ENCODE measurements at places on chromosomes 12 and 14.

DNA sequence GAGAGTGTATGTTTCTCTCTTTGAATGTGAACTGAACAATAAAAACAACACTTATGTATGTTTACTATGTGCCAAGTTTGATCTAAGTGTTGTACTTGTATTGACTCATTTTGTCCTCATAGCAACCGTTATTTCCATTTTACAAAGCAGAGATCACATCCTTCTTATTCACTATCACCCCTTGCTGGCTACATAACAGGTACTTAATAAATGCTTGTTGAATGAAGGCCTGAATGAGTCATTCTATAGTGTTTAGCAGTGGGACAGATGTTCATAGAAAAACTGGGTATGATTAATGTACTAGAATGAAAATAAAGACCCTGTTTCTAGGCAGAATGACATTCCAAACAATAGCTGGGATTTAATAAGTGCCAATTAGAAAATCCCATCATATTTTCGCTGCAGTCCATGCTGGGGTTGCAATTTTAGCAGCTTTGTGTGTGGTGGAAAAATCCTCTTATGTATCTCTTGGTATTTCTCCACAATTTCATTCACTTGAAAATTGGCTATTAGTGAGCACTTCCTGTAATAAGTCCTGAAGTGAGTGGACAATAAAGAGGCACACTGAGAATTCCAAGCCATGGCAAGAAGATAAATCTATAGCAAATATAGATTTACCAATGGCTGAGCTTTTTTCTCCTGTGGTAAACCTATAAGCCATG lies 86.0 kb downstream of the FAR2 start:
- no peak for DNase-seq

- DNase-seq: peak; percentile 49
Observed at GRCh38 chr14:90760591-90761316, 55.5 kb downstream of the TTC7B start.

- DNase-seq: peak; percentile 71
Observed at GRCh38 chr12:67720351-67720856, 71.9 kb downstream of the DYRK2 start.

DNA sequence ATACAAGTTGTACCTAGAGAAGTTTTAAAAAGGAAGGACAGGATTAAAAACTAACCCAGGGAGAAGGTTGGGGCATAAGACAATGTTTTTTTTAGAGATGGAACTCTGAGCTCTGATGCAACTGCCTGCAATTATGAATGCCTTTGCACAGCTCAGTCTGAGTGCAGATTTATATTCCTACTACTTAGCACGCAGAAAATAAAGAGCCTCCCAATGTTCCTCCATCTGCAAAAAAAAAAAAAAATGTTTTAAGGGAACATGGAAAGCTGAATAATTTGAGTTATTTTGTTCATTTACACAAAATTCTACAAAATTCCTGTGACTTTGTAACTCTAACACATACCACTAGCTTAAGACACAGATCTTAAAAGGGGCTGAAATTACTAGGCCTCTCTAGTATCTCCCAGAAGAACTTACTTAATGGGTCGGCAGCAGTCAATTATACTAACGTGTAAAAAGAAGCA lies 15.7 kb downstream of the CLIP1 start:
- DNase-seq: peak; percentile 53

- DNase-seq: no peak
Observed at GRCh38 chr14:23941230-23941629, 12.3 kb upstream of the DHRS4 start.

DNA sequence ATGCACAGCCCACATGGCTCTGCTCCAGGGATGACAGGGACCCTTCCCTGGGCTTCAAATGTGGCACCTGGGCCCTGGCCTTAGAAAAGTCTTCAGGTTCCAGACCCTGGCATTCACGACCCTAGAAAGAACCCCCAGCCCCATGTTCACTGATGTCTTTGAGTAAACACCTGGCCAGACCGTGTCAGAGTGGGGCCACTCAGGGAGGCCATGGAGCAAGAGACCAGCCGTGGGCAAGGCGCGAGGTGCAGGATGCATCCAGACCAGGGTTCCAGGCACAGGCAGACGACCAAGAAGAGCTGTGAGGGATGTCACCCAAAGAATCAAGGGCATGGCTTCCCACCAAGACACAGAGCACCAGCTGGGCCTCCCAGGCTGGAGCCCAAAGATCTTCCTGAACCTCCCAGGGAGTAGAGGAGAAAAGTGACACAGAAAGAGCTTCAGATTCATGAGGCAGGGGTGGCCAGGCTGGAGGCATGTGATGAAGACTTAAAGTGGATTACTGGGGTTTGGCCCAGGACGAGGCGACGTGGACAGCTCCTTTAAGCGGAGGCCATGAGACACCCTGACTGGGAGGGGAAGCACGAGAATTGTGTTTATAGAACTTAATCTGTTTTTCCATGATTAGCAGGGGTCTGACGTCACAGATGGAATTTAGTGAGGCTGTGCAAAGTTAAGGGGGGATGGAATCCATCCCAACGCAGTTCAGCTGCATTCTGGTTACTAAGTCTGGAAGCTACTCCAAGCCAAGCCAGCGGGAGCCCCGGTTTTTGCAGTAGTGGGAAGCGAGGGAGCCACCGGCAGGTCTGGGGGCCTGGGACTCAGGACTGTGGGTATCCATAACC lies 61.6 kb downstream of the ARL6IP4 start:
- peak; percentile 96 for DNase-seq

- DNase-seq: no peak
Observed at GRCh38 chr14:56868660-56869059, 58.4 kb upstream of the OTX2 start.

- DNase-seq: no peak
Observed at GRCh38 chr14:98941481-98941880, 330.5 kb downstream of the BCL11B start.

GRCh38 chr14:96221841-96222240 lies 17.2 kb downstream of the BDKRB2 start:
- no peak for DNase-seq

- peak; percentile 60 for DNase-seq
Observed at GRCh38 chr14:53851394-53852090, 105.1 kb downstream of the BMP4 start.

- no peak for DNase-seq
Observed at GRCh38 chr12:64950711-64951298, 126.4 kb downstream of the TBC1D30 start.

GRCh38 chr12:57241402-57242310 lies 9.3 kb downstream of the STAC3 start:
- no peak for DNase-seq

- no peak for DNase-seq
Observed at GRCh38 chr12:44154128-44154527, 318.2 kb downstream of the TMEM117 start.

DNA sequence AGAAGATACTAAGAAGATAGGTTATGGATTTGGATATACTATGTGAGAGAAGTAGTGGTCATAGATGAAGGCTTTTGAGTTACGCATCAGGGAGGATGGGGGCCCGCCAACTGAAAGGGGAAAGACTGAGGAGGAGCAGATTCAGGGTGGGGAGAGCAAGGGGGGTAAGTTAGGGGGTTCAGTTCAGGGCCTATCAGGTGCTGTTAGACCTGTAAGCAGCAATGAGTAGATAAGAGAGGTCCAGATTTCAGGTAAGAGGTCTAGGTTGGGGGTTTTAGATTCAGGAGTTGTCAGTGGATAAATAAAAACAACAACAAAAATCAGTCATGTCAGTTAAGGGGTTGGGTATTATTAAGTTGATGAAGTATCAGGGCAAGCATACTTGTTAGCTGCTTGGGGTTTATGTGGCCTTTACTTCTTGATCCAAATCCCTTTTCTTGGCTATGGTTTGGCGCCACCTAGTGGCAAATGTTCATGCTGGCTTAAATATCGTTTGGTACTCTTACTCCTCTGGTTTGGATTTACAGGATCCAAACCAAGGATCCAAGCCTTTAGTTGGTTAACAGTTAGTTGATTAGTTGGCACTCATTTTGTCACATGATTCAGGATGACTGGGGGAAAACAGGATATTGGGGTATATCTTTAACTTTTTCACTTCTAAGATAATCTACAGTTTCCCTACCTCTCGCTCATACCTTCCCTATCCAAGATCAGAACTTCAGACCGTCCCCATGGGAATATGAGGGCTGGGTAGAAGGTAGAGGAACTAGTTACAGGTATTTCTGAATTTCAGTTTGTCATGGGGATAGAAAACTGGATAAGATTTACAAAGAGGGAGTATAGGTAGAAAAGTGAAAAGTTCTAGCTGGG lies 65.1 kb downstream of the PCNX1 start:
- DNase-seq: peak; percentile 86

- no peak for DNase-seq
Observed at GRCh38 chr12:94769776-94770759, 119.7 kb upstream of the TMCC3 start.

- no peak for DNase-seq
Observed at GRCh38 chr14:100608064-100608463, 20.8 kb upstream of the BEGAIN start.

DNA sequence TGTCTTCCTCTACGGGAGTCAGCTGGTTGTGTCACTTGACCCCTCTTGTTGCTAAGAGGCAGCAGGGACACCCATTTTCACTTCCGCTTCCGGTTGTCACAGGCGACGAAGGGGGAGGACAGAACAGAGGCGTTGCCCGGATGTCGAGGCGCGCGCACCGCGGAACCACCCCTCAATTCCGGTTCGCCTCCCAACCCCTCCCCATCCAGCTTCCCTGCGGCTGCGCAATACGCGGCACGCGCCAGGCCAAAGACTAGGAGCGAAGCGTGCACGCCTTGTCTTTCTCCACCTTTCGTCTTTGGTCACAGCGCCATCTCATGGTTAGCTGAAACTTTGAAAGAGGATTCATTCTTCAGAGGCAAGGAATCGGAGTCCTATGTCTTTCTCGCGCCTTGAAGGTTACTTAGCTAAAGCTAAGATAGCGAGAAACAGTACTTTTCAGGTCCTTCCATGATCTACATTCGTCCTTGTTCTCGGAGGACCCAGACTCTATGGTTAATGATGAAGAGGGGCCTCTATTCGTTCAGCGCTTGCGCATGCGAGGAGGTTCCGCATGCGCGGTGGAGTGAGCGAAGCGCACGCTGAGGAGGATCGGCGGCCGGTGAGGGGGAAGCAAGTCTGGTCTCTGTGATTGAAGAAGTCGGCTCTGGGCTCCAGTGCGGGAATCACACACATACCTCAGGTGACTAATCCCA lies at the start of the genes ATP6V1D and EIF2S1:
TSS of gene ATP6V1D (minus strand) at position 30 of the 695 bp plus-strand sequence. CDS start 106 bp downstream, outside the sequence.
TSS of gene EIF2S1 (plus strand) at position 554 of the 695 bp plus-strand sequence. CDS start 4,440 bp downstream, outside the sequence.
- DNase-seq: peak; percentile 99

DNA sequence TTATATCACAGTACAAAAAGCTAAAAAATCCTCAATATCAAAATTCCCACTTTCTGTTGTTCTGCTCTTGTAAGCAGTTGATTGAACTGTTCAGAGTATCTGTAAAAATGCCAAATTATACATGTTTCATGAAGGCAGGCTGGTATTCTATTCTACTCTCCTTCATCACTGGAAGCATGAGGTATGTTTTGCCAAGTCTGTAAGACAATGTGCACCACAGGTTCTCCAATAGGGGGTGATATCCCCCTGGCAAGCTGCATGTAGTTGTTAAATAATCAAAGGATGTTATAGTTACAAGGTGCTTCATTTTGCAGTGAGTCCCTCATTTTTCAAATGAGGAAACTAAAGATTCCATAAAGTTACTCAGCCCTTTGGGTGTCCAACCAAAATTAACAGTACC lies 15.1 kb upstream of the NEK9 start:
- peak; percentile 53 for DNase-seq

Data from amniotic epithelial cell (primary cell).